ENCODE measurements at places on chromosomes 1 and 21.
A peak's percentile ranks its signal among the peaks of the same experiment; 100 is the strongest.

DNA sequence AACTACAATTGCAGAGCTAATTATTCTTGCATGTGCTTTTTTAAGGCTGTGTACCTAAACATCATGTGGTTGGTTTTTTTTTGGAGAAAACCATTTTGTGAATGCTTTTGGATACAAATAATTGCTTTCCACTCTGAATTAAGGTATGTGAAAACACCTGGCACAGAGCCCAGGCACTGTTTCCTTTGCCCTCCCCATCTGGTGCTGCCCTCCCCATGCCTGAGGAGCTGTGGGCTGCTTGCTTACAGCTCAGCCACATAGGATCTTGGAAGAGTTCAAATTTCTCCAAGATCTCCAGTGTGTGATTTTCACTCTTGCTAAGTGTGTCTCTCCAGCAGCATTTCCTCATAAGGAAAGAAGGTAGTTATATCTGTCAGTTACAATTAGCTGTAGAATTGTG, 27.8 kb downstream of the DNM3 start:
- DNase-seq = no peak

- DNase-seq = peak; percentile 32
Observed at GRCh38 chr1:156465747-156466365, 34.7 kb downstream of the MEF2D start.

- no peak for DNase-seq
Observed at GRCh38 chr1:101165954-101166353, 70.9 kb upstream of the S1PR1 start.

GRCh38 chr21:46560568-46561444, 44.1 kb downstream of the S100B start:
- DNase-seq = no peak

DNA sequence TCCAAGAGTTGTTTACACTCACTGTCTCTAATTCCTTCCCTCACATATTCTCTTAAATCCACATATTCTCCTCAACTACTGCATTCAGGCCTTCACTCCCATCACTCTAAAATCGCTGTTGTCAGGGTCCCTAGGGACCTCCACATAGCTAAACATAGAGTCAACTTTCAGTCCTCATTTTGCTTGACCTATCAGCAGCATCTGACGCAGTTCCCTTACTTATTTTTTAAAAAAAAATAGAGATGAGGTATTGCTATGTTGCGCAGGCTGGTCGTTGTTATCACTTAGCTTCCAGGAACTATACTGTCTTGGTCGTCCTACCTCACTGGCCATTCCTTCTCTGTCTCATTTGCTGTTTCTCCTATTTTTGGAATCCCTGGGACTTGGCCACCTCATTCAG, 11.7 kb upstream of the PLEKHO1 start:
- DNase-seq = no peak

DNA sequence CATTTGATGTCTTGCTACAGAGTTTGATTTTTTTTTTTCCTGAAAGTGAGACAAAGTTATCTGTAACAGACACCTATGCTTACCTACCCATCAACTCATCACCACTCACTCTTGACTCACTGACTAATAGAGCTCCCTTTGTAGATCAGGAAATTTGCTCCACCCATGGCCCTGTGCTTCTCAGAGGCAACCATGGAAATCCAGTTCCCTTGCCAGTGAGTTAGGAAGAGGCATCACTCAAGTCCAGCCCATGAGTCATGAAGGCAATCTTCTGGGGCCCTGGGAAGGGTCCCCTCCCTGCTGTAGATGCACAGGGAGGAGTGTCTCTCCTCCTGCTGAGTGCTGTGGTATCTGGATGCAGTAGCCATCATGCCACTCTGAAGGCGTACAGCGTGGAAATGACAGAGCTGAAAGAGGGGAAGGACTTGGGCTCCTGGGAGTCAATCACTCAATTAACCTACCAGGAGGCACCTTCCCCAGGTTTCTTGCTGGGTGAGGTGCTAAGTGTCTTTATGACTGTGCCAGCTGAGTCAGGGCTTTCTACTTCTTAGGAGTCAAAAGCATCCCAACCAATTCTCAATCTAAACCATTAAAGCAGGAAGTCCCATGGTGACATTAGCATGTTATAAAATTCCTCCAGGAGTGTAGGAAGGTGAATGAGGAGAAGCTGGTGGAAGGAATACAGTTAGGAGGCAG, 56.1 kb downstream of the DNTTIP2 start:
- DNase-seq = no peak

GRCh38 chr1:220170836-220171526, 77.0 kb downstream of the IARS2 start:
- DNase-seq = no peak

DNA sequence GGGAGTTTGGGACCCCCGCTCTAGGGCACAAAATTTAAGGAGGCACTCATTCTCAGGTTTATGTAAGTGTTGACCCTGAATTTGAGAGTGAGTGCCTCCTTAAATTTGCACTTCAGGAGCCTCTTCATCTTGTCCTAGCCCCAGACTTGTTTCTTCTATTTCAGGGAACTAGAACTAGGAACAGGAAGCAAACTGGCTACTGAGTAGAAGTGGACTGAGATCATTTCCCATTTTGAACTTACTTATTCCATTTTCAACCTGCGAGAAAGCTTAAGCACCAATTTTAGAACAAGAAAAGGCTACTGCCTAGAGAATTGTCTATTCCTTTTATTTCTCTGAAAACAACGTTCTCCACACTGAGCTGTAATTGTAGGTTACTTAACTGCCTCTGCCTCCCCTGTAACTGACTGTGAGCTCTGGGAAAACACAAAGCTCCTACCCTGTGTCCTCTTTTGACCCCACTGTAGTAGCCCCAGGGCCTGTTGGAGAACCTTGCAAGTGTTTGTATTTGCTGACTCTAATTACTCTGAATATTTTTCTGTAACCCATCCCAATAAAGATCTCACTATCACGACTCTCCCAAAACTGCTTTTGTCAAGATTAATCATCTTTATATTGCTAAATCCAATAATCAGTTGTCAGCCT, 2.5 kb downstream of the PPT1 start:
- DNase-seq = peak; percentile 48

DNA sequence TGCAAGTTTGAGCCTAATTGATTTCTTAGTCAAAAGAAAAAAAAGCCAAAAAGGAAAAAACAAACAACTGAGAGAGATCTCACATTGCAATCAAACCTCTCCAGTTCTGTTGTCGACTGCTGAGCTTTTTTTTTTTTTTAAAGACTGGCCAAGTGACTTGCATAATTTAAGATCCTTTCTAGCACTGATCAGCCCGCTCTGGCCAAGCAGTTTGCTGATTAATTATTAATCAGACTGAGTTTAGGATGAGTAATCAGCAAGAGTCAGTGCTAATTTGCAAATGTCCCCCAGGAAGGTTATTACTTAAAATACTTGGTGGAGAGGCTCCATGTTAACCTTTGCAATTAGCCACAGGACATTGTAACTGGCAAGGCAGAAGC, 39.3 kb downstream of the HMGB4 start:
- DNase-seq = no peak

- DNase-seq = no peak
Observed at GRCh38 chr1:90713741-90714509, 3.2 kb downstream of the BARHL2 start.

DNA sequence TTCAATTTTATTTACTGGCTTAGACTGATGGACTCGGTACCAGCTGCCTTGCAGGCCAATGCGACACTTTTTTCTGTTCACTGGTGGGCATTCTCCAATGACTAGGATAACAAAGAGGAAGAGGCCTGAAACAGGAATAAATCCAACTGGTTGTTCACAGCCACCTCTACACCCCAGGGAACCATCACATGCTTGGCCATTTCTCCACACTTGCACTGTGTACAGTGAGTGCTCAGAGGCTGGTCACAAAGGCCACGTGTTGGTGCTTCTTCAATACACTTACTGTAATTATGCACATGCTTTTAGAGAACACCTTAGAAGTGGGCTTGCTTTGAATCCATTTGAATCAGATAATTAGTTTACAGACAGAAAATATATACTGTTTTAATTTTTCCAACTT, 113.4 kb downstream of the FAM78B start:
- no peak for DNase-seq

DNA sequence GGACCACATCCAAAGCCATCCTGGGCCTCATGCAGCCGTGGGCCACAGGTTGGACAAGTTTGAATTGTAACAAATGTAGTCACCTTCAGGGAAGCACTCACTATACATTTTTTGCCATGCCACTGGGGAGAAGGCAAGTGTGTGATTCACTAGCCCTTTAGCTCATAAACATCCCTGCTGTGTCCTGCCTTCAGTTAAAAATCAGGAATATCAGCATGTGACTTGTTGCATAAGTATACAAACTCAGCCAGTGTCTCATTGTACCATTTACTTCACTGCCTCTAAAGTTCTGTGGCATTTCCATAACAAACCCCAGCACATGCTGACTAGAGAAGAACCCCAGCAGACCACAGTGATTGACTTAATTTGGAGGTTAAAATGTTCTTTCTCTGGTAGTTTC, 142.0 kb upstream of the C1orf105 start:
- DNase-seq = no peak

DNA sequence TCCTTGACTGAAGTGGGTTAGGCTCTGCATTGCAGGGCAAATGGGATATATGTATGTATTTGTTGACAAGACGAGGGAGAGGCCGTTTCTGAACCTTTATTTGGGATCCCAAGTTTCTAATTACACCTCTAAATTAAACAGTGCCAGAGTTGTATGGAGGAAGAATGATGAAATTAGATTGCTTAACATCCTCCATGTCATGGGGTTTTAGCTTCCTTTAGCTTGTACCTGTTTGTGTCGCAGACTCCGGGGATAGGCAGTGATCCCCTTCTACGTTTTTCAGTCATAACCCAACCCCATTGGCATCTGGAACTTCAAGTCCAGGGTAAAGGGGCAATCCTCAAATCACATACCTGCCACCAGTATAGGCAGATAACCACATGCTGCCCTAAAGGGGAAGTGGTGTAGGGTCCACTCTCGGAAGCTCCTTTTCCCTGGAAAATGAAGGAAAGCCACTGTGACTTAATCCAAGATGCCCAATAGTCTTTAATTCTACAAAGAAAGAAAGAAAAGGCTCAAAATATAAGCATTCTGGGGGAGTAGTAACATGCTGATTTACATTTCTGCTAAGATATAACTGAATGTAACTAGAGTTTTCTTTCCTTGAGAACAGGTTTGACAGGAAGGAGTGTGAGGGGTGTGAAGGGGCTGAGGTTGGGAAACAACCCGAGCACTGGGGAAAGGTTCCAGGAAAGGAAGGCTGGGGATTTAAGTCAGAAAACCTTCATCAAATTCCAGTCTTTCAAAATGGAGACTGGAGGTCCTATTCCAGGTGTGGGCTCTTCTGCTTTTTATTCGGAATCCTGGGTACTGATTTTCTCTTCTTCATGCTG, 77.6 kb downstream of the RGL1 start:
- DNase-seq = no peak

- no peak for DNase-seq
Observed at GRCh38 chr1:116501870-116502244, 69.0 kb downstream of the CD58 start.

GRCh38 chr1:116808848-116809508, 54.7 kb downstream of the CD2 start:
- no peak for DNase-seq

DNA sequence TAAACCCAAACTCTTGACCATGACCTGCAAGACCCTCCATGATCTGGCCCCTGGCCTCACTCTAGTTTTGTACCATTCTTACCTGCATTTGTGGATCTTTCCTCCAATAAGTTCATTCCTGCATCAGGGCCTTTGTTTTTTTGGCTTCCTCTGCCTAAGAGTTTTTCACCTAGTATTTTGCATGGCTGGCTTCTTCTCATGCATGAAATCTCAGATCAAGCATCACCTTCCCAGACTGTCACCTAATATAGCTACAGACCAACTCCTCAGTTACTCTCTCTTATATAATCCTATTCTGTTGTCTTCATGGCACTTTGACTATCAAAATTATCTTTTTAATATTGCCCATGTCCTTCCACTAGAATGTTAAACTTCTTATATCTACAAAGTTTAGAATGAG, 54.2 kb downstream of the BTBD8 start:
- no peak for DNase-seq

GRCh38 chr1:203769505-203770343, 4.7 kb downstream of the LAX1 start:
- peak; percentile 81 for DNase-seq

DNA sequence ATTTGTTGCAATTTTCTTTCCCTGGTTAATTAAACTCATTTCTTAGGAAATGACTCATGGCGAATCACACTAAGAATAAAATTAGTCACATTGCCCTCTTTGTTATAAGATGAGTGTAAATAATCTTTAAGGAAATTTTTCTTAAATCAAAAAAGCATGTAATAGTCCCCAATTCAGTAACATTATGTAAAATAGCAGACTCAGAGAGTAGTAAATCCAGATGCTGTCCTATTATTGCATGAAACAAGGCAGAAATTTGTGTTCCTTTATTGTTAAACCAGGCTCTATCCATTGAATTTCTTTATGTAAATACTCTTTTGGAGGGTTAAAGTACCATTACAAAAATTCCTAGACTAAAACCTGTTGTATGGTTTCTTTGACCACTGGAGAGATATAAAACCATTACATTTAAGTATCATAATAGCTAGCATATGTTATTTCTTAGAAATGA, 154.5 kb upstream of the C1orf87 start:
- DNase-seq = no peak

DNA sequence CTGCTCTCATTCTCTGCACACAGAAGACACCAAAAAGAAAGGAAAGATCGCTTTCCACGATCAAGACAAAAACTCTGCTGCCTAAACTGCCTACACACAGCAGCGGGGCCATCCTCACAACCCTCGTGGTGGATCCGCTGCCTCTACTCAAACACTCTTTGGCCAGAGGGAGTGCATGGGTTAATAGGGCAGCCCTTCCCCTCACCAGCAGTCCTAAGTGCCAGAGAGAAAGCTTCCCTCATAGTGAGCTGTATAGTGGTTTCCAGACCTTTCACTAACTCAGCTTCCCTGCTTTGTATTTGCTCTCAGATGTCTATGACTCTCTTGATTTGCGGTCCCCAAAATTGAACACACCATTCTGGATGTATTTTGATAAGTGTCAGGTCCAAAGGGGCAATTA, 30.9 kb downstream of the GPR161 start:
- DNase-seq = no peak

GRCh38 chr1:171127501-171127900, 36.8 kb downstream of the FMO3 start:
- DNase-seq = no peak

GRCh38 chr1:206703661-206704060, 19.0 kb downstream of the MAPKAPK2 start:
- DNase-seq = no peak

- DNase-seq = no peak
Observed at GRCh38 chr21:37566790-37567615, 200.4 kb downstream of the DYRK1A start.

- DNase-seq = no peak
Observed at GRCh38 chr1:46274225-46275029, 26.9 kb downstream of the RAD54L start.

- DNase-seq = peak; percentile 9
Observed at GRCh38 chr1:73100216-73100615, 817.9 kb upstream of the NEGR1 start.

- no peak for DNase-seq
Observed at GRCh38 chr21:40846587-40847411, at the start of gene DSCAM. Gene DSCAM (minus strand): TSS chr21:40847158. CDS start chr21:40846661, 497 bp downstream.
